Activated naive CD4-positive, alpha-beta T cell (primary cell): ENCODE measurements at places on chromosomes 3 and 15.

GRCh38 chr15:27358751-27359434 lies 387.9 kb downstream of the GABRG3 start:
- no peak for DNase-seq

DNA sequence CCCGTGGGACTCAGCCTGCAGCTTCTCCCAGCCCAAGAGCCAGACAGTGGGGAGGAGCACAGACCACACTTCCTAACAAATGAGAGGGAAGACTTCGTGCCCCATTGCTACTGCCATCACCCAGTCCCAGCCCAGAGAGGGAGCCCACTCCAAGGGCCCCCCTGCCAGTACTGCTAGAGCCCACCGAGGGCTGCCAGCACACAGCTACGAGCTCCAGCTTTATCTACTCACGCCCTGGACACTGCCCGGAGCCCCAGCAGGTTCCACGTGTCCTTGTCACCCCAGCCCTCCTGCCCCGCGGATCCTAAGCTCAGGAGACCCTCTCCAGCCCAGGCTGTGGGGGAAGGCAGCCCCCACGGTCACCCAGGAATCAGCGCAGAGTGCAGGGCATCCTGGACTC lies 1.9 kb downstream of the GOLGA8A start:
- DNase-seq = no peak

- no peak for DNase-seq
These were observed 73.6 kb upstream of the VGLL4 start for GRCh38 chr3:11717301-11717700.

DNA sequence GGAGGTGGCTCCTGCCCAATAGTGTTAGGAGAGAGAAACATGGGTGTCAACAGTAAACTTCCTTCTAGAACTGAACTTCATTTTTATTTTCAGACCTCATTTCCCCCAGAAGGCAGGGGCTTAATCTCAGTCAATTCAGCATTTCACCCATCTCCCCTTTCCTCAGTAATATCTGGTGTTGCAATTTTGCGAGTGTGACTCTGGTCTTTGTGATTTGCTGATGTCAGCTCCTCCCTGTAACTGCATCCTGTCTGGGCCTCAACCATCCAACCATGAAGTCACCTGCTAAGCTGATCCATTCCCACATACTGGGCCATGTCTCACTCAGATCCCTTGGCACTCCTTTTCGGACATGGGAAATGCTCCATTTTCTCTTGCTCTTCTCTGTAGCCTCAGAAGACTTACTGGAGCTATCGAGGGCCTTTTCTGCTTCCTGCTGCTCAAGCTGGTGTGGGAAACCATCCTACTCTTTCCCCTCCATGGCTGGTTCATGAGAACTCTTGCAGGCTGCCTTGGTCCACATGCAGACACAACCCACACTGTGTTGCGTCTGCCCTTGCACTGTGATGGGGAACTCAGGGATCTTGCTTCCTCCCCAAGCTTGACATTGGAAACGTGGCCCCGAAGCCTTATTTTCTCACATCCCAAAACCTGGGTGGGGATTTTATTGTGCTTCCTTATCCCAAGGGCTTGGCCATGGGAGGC lies 24.6 kb downstream of the CCR4 start:
- no peak for DNase-seq

DNA sequence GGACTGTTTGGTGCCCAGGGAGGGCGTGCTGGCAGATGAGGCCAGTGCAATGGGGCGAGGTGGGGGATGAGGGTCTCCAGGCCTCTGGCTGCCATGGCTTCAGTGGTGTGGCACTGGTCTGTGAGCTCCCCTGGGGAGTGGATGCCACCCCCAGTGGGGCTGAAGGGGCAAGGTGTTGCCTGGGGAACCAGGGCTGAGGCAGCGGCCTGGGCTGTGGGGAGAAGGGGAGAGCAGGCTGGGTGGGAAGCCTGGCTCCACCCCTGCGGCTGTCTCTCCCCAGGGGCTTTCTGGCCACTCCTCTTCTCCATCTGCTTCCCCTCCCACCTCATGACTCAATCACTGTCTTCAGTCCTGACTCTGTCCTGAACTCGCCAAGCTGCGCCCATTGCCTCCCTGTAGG lies 88.4 kb upstream of the TLE3 start:
- DNase-seq = no peak

- no peak for DNase-seq
These were observed 20.2 kb upstream of the AHSG start for GRCh38 chr3:186592682-186593081.

DNA sequence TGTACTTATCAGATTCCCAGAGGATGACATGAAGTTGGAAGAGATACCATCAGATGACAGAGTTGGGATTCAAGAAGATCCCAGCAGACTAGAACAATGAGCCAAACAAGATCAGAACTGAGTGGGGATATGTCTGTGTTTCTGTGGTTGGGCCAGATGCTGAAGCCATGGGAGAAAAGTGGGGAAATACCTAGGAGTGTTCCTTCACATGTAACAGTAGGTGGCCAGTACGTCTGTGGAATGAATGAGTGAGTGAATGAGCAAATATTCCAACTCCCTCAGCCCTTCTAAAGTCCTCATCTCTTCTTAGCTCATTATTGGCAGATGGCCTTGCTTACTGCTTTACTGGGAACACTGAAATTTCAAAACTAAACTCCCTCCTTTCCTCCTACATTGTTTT lies 32.2 kb upstream of the GREM1 start:
- no peak for DNase-seq

GRCh38 chr3:33430061-33430460 lies 10.1 kb downstream of the UBP1 start:
- DNase-seq = no peak

DNA sequence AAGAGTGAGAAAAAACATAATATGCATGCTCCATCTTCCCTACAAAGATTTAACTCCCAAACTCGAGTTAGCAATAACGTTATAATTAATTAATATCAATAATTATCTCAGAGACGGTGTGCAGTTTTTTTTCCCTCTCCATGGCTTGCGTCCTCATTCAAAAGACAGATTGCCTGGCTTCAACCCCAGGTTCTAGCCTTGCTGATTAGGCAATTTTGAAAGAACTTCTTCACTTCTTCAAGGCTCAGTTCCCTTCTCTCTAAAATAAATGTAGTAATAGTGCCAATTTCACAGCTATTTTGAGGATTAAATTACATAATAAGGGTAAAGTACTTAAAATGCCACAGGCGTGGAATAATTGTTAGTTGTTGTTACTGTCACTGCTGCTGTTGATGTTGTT lies 876.1 kb upstream of the GBE1 start:
- no peak for DNase-seq

GRCh38 chr15:72857331-72858063 lies 73.9 kb upstream of the ADPGK start:
- DNase-seq = no peak
